HFF-Myc (cell line): ENCODE measurements at places on chromosomes 12 and 14.

DNA sequence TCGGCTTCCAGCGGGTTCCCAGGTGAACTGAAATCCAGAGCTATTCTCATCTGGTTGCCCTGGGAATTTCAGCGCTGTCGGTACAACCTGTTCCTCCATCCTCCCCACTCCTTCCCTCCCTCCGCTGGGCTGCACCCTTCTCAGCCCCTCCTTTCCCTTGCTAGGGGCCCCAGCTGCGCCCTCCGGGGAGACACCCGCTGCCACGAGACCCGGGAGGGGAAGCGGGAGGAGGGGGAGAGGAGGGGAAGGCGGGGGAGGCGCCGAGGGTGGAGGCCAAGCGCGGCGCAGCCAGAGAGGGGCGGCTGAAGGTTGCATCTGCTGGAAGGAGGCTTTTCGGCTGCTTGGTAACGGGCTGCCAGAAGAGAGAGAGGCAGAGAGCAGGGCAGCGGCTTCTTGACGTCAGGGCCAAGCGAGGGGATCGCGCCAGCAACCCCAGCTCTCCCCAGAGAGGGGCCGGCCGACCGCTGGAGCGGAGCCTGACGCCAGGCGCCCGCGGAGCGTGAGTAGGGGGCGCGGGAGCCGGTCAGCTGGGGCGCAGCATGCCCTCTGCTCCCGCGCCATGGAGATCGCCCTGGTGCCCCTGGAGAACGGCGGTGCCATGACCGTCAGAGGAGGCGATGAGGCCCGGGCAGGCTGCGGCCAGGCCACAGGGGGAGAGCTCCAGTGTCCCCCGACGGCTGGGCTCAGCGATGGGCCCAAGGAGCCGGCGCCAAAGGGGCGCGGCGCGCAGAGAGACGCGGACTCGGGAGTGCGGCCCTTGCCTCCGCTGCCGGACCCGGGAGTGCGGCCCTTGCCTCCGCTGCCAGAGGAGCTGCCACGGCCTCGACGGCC lies at the start of gene KCNA5:
Gene KCNA5, plus strand, starts transcription at position 291 of the 831 bp plus-strand sequence. Its CDS starts 269 bp downstream, at position 560.
- DNase-seq = no peak

GRCh38 chr12:84974155-84974815 lies 61.7 kb upstream of the SLC6A15 start:
- DNase-seq = no peak

GRCh38 chr12:42538203-42538602 lies 51.3 kb downstream of the PRICKLE1 start:
- no peak for DNase-seq

- no peak for DNase-seq
These were observed 705 bp upstream of the CHGA start for GRCh38 chr14:92922155-92922735.

DNA sequence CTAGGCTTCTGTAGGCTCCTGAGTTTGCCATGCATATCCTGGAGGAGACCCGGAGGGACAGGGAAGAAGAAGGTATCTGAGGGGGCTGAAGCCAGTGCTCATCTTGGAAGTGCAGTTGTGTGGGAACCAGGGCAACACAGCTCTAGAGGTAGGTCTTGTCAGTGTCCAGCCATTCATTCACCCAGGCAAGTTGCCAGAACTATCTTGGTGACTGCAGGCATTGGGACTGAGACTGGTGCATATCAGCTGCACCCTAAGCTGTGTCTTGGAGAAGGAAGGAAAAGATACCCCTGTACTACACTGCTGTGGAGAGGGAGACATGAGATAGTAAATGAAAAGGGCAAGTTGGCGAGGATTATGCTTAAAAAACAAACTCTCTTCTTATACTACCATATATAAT lies 4.9 kb upstream of the WIF1 start:
- DNase-seq = no peak

GRCh38 chr14:93010522-93011140 lies 87.7 kb downstream of the CHGA start:
- no peak for DNase-seq

GRCh38 chr12:19402211-19402610 lies 37.1 kb upstream of the AEBP2 start:
- DNase-seq = no peak

GRCh38 chr14:26281280-26281998 lies 316.4 kb downstream of the NOVA1 start:
- no peak for DNase-seq

- DNase-seq = no peak
These were observed 17.8 kb downstream of the E2F7 start for GRCh38 chr12:77047341-77048109.

DNA sequence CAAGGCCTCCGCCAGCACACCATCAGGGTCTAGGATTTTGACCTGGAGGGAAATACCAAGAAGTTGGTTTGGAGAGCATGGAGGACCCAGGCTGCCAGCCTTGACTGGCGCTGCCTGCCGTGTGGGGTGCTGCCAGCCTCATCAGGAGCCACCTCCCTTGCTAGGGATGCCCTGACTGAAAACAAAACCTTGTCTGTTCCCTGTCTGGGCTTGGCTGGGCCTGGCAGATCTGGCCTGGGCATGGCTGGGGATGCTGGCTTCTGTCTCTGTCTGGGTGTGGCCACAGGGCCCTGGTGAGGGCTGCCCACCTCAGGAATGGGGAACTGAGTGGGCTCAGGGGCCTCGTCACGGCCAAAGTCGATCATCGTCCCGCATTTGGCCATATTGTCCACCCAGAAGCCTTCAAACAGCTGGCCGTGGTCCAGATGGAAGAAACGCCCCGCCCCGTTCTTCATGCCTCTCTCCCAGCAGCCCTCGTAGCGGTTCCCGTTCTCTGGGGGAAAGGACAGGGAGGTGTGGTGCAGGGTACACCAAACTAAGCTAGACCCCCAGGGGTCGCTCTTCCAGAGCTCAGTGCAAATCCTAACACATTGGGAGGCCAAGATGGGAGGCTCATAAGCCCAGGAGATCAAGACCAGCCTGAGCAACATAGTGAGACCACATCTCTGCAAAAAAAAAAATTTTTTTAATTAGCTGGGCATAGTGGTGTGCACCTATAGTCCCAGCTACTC lies 16.5 kb downstream of the MORN3 start:
- no peak for DNase-seq

GRCh38 chr14:93019970-93020369 lies 95.8 kb downstream of the ITPK1 start:
- DNase-seq = no peak

DNA sequence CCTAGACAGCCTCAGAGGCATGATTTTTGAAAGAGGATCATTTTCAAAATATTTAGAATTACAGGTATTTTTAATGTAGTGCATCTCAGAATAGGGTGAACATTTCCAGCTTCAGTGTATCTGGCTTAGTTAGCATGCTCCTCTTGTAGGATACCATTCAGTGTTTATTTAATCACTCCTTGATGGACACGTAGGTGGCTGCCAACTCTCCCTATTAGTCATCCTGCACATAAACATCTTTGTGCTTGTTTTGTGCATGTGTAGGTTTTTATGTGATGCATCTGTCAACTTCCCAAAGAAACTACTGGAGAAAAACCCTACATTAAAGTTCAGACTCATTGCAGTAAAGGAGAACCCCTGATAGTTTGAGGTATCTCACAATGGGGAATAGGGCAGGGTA lies 52.5 kb upstream of the RBM19 start:
- DNase-seq = peak; percentile 19

GRCh38 chr12:10497602-10498001 lies 8.1 kb upstream of the EIF2S3B start:
- DNase-seq = no peak

DNA sequence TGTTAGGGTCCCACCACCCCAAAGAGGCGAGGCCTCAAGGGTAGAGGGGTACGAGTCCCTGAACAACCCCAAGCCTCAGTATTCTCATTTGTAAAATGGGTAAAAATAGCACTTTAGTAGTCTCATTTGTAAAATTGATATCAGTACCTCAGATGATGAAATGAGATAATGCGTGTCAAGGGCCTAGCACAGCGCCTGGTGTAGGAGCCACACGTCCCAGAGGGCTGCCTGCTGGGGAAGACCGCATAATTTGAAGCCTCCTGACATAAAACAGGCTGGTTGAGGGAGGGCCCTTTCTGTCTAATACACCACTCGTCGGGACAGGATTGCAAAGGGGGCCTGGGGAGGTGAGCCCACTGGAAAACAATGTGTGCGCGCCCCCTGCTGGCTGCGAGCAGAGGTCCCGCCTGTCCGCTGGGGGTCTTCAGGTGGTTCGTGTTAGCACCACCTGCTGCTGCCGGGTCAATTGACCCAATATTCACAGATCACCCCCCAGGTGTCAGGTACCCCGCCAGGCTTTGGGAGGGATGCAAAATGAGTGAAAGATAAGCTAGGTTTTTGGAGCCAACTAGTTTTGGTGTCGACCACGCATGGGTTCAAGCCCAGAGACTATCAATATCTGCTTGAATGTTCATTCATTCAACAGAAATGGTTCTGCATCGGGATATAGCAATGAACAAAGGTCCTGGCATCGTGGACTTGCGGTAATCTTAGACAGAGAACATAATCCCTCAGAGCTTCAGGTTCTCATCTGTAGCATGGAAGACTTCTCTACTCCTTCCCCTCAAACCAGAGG lies 24.7 kb upstream of the IRF2BPL start:
- no peak for DNase-seq

- DNase-seq = no peak
These were observed 23.3 kb downstream of the PAPLN start for GRCh38 chr14:73260574-73260973.

GRCh38 chr12:66409195-66409871 lies 107.0 kb downstream of the HELB start:
- DNase-seq = peak; percentile 58

GRCh38 chr14:92035890-92036289 lies 4.0 kb downstream of the TRIP11 start:
- DNase-seq = no peak

DNA sequence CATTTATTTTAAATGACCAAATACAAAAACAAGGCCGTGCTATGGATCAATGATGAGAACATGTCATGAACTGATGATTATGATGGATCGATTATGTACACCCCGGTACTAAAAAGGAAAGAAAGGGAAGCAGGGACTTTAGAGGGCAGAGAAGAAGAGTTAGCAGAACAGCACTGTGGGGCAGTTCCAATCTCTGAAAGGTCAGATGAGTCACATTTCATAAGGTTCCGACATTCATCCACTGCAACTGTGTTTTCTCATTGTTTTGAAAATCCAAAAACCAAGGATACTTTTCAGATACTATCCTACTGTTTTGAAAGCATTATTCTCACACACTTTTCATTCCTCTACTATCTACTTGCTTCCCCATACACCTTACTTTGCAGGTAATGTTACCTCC lies 169.3 kb downstream of the STXBP6 start:
- DNase-seq = no peak

- no peak for DNase-seq
These were observed 110.6 kb downstream of the ANO6 start for GRCh38 chr12:45326358-45326975.

- DNase-seq = no peak
These were observed 4.3 kb downstream of the HOXC9 start for GRCh38 chr12:54004063-54004840.

GRCh38 chr12:12901158-12901791 lies 9.9 kb downstream of the GPRC5A start:
- DNase-seq = peak; percentile 87

- no peak for DNase-seq
These were observed 12.7 kb upstream of the CLEC1A start for GRCh38 chr12:10111451-10111850.

DNA sequence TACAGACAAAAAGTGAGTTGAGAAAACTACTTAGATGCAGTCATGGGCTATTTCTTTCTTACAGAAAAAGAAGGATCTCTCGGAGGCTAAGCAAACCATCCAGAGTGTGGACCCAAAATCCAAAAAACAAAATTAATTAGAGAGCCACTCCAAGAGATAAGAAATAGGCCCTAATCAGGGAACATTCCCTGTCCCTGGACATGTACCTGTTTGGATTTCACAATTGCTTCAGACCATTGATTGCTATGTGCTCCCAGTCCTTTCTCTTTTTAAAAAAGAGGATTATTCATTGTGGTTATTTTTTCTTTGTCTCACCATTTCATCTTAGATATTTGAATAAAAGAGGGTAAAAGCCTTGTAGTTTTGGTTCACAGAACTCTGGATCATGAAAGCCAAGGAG lies 549.9 kb downstream of the ETNK1 start:
- DNase-seq = no peak

DNA sequence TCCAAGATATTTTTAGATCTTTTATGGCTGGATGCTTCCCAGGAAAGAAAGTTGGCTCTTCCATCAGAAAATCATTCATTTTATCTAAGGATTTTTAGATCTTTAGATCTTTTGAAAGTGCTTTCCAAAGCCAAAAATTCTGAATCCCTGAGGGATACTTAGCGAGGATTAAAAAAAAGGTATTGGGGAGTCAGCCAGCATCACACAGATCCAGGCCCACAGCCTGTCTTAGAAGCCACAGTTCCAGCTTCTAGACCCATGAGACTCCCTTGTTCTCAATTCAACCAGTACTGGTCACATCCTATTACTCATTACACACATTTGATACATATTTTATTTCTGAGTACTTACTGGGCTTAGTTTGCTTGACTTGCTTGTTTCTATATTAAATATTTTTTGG lies 49.9 kb downstream of the TSPAN8 start:
- DNase-seq = no peak
